Fibroblast of villous mesenchyme (primary cell): ENCODE measurements at places on chromosomes 1 and 21. TPM values are rescaled to one million over a fixed set of nuclear protein-coding genes. Genes with fewer than 3 reads are reported as not detected.

The SLX9 gene
- 12.1 and 16.4 TPM in 2 replicates for total RNA-seq

The IVL gene
- total RNA-seq: not detected in 2 replicates

The MTARC1 gene
- total RNA-seq: 1.7 and 2.3 TPM in 2 replicates

The SPATA21 gene
- under 0.01 TPM in 1 of 2 replicates, not detected in the other for total RNA-seq

The ACTN2 gene
- not detected in 2 replicates for total RNA-seq

The PDPN gene
- 28.7 and 32.8 TPM in 2 replicates for total RNA-seq

The TRIM17 gene
- under 0.01 and 0.43 TPM in 2 replicates for total RNA-seq

The TEDDM1 gene
- not detected in 2 replicates for total RNA-seq

The CLCA1 gene
- total RNA-seq: under 0.01 TPM in 1 of 2 replicates, not detected in the other

The PBX1 gene
- total RNA-seq: 62.8 and 67.4 TPM in 2 replicates

The LAMC1 gene
- 541 and 761 TPM in 2 replicates for total RNA-seq

The TNFRSF18 gene
- total RNA-seq: not detected in 2 replicates

The HRNR gene
- total RNA-seq: not detected in 2 replicates

The WDR47 gene
- total RNA-seq: 16.4 and 25.5 TPM in 2 replicates

The APCS gene
- total RNA-seq: not detected in 2 replicates

The RPAP2 gene
- total RNA-seq: 5.5 and 9.9 TPM in 2 replicates

The DENND2C gene
- 2.6 and 3.2 TPM in 2 replicates for total RNA-seq

The EPHB2 gene
- total RNA-seq: 4.3 and 9.7 TPM in 2 replicates

The S100A7 gene
- total RNA-seq: not detected in 2 replicates

The TCHH gene
- under 0.01 TPM in 1 of 2 replicates, not detected in the other for total RNA-seq

The HDGF gene
- 196 and 197 TPM in 2 replicates for total RNA-seq

The MFAP2 gene
- total RNA-seq: 33.2 and 70.2 TPM in 2 replicates

The PLA2G2A gene
- not detected in 2 replicates for total RNA-seq

The C8B gene
- total RNA-seq: not detected in 2 replicates

The VSIG8 gene
- under 0.01 TPM in 1 of 2 replicates, not detected in the other for total RNA-seq

The COL8A2 gene
- 4.7 and 6.8 TPM in 2 replicates for total RNA-seq

The ERG gene
- not detected in 2 replicates for total RNA-seq

The OR2L5 gene
- total RNA-seq: not detected in 2 replicates

The EXOSC10 gene
- total RNA-seq: 48.0 and 60.5 TPM in 2 replicates

The VAV3 gene
- total RNA-seq: 0.32 and 0.43 TPM in 2 replicates

The NBPF6 gene
- total RNA-seq: under 0.01 TPM in 1 of 2 replicates, not detected in the other

The S100B gene
- not detected in 2 replicates for total RNA-seq
